ENCODE measurements at places on chromosomes 16 and 17.

- DNase-seq = no peak
Measured at GRCh38 chr16:87474566-87474996, 18.2 kb downstream of the ZCCHC14 start.

DNA sequence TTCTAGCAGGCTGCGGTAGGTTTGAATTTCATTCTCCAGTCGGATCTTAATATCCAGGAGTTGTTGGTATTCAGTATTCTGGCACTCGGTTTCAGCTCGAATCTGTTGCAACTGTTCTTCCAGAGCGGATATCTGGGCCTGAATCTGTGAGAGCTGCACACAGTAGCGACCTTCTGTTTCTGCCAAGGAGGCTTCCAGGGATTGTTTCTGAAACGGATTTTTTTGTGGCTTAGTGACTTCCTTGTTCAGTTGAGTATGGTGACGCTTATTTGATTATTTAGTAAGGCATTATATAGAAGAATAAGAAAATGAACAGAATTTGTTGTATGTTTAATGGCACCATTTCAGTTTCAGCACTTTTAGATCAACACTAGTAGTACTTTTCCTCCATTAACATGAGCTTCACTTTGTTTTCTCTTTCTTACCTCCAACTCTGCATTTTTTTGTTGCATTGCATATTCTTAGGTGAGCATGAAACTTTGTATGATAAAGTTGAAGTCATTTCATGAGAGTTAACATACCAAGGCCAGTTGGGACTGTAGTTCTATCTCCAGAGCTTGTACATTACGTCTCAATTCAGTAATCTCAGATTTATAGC lies 2.8 kb downstream of the KRT10 start:
- DNase-seq = no peak

DNA sequence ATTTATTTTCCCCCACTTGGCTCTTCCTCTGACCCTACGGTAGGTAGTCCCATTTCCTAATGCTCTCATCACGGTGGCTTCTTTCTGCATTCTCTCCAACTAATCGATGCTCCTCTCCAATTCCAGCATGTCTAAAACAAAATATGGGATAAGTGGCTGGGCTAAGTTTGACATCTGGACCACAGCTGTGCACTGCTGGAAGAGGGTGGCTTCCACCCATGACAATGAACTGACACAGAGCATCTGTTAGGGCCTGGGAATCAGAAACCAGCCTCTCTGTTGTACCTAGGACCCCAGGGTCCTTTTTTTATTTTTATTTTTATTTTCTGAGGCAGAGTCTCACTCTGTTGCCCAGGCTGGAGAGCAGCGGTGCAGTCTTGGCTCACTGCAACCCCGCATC lies 29.0 kb upstream of the SLC39A11 start:
- DNase-seq = no peak

GRCh38 chr17:80983545-80983944 lies 8.1 kb upstream of the CHMP6 start:
- no peak for DNase-seq

DNA sequence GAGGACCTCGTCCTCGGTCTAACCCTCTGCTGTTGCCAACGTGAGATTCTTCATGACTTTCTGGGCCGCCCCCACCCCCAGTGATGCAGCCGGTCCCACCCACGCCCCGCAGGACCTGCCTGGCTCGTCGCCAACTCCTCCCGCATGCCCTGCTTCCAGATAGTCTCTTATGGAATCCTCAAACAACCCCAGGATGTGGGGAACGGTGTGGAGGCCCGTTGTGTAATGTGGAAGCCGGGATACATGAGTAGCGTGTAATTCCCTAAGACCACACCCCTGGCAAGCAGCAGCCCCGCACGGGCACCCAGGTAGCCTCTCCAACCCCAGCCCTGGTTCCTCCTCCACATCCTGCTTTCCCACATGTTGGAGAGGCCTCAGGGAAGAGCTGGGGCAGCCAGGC lies 275.9 kb downstream of the C16orf95 start:
- DNase-seq = no peak

GRCh38 chr16:58051821-58052603 lies 26.5 kb downstream of the MMP15 start:
- peak; percentile 42 for DNase-seq

- no peak for DNase-seq
Measured at GRCh38 chr17:62179525-62180161, 114.6 kb upstream of the MED13 start.
